Colonic mucosa (tissue), 4 donors: ENCODE measurements at places on chromosomes 11 and 22. TPM values are rescaled to one million over a fixed set of nuclear protein-coding genes. Genes with fewer than 3 reads are reported as not detected.

- no peaks in the 10 kb centered on the region for H3K36me3 ChIP-seq
- no peak overlapping the region for H3K4me3 ChIP-seq
- no peaks in the 10 kb centered on the region for H3K4me1 ChIP-seq
Observed at GRCh38 chr22:42459287-42460063, 27.3 kb upstream of the NFAM1 start.

- no peaks in the 10 kb centered on the region for H3K4me1 ChIP-seq
- no peaks in the 10 kb centered on the region for H3K27me3 ChIP-seq
- no peak overlapping the region for H3K27ac ChIP-seq
- no peak for DNase-seq
Observed at GRCh38 chr11:6201481-6201880, 2.5 kb downstream of the OR52W1 start.

Gene CD3G
- 2.0 TPM for total RNA-seq

Gene LINC01488
- not detected for total RNA-seq

Gene CFAP68
- total RNA-seq, result 20.0 TPM

GRCh38 chr11:33067294-33067693, 27.9 kb downstream of the TCP11L1 start:
- no peak for DNase-seq
- H3K4me3 ChIP-seq, result no peak overlapping the region
- H3K36me3 ChIP-seq, result no peaks in the 10 kb centered on the region
- no peak overlapping the region for H3K27ac ChIP-seq

DNA sequence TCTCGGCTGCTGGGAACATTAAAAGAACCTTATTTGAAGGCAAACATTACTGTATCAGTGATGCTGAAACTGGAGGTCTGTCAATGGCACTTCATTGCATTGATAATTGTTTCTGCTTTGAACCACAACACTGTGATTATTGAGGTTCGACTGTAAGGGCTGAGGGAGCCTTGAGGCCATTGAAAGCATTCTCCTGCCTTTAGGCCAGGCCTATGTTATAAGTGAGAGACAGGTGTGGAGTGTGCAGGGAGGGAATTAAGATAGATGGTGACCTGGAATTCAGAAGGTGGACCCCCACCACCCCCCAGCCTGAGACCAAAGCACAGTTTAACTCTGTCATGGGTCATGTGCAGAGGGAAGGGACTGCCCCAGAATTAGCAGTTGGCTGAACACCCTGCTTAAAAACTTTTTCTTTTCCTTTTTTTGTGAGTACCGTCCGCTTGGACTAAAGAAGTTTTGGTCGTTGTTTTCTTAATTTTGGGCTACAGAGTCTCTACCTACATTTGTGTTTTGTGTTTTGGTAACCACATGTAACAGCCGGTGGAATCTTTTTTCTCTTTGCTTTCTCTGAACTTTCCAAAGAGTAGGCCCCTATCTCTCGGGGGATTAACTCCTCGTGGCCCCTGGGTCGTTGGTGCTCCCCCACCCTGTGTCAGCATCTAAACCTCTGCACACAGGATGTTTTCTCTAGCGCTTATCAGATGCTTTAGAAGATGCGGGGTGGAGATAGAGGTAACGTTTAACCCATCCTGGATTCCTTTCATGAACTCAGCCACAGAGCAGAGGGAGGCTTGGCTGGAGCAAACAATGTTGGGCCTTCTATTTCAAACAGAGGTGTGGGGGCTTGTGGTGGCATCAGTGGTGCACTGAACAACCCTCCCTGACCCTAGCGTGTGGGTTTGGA, 43.7 kb downstream of the ZBTB16 start:
- H3K4me1 ChIP-seq, result no peaks in the 10 kb centered on the region
- no peaks in the 10 kb centered on the region for H3K36me3 ChIP-seq
- DNase-seq, result no peak
- no peak overlapping the region for H3K4me3 ChIP-seq
- no peak overlapping the region for H3K27ac ChIP-seq

Gene FRMD8
- 30.7 TPM for total RNA-seq

Gene MMP7
- total RNA-seq, result 1.4 TPM

Gene PRDX5
- 425 TPM for total RNA-seq

DNA sequence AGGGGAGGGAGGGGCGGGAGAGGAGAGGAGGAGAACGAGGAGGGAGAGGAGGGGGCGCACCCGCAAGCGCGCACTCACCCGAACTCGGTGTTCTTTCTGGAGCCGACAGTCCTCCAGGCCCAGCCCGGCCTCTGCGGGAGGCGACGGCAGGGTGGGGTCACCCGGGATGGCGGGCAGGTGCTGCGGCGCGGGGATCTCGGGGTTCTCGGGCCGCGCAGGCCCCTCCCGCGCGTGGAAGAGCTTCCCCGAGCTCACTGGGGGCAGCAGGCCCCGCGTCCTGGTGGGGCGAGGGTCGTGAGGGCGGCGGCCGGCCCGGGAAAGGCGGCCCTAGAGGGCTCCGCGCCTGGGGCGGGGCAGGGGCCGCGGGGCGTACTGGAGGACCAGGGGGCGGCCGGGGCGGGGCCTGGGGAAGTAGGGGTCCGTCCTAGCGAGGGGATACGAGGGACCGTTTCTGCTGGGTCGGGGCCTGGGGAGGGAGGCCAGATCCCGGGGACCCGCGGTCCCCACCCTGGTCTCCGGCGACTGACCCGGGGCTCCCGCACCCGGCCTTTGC, 5.2 kb downstream of the LMNTD2 start:
- H3K36me3 ChIP-seq, result no peaks in the 10 kb centered on the region
- H3K4me3 ChIP-seq, result peak overlapping the region; percentile 35
- peaks cover 2% of the 10 kb centered on the region for H3K4me1 ChIP-seq

DNA sequence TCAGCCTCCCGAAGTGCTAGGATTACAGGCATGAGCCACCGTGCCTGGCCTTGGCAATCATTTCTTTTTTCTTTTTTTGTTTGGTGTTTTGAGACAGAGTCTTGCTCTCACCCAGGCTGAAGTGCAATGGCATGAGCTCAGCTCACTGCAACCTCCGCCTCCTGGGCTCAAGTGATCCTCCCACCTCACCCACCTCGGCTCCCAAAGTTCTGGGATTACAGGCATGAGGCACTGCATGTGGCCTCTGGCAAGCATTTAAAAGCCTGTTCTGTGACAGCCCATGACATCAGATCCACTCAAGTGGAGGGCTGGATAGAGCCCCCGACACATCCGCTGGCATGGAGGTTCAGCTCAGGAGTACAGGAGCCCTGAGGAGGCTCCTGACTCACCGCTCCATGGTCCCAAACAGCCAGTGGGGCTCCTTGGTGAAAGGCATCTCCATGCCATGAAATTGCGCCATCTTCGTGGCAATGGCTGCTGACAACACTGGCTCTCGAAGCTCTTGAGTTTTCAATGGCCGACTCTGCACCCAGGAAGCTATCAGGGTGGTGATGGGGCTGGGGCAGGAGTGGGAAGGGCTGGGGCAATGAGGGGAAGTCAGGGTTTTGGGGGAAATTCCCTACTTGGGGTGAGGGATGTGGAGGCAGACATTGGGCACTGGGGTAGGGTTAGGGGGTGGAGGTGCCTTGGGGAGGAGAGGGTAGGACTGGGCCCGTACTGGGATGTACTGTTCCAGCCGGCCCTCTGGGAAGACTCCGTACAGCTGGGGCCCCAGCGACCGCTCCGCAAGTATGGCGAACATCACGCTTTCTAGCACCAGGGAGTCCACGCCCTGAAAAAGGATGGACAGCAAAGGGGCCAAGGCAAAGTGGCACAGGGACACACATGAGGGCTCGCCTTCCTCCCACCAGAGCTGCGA, 1.4 kb downstream of the CHKB start:
- peak overlapping the region; percentile 99 for H3K27ac ChIP-seq
- DNase-seq, result no peak
- H3K4me1 ChIP-seq, result peaks cover 9% of the 10 kb centered on the region
- no peaks in the 10 kb centered on the region for H3K27me3 ChIP-seq
- H3K36me3 ChIP-seq, result no peaks in the 10 kb centered on the region

- DNase-seq, result no peak
- no peak overlapping the region for H3K27ac ChIP-seq
- no peaks in the 10 kb centered on the region for H3K27me3 ChIP-seq
- H3K4me1 ChIP-seq, result no peaks in the 10 kb centered on the region
- no peak overlapping the region for H3K4me3 ChIP-seq
Observed at GRCh38 chr11:35458846-35459245, 39.5 kb upstream of the SLC1A2 start.

DNA sequence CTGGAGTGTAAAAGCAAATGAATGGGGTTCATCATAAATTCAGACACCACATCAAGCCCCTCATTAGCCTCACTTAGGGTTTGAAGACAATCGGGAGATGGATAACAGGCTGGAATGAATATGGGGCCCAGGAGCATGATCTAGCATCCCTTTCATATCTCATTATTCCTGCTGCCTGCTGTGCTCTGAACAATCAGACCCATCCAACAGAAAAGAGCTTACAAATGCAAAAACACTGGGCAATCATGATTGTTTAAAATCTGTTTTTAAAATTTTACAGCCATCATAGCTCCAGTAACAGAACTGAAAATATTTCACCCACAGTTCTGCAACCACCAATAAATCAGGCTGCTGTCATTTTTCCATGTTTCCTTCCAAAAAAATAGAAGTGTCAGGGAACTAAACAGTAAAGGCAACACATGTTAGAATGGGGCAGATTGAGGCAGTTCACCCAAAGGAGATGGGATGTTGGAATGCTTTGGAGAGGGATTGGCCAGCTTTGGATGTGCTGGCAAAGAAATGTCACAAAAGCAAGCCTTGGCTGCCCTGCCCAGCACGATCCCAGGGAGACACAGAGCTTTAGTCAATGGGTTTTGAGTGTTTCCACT, 47.8 kb upstream of the BMAL1 start:
- no peaks in the 10 kb centered on the region for H3K36me3 ChIP-seq
- no peak overlapping the region for H3K27ac ChIP-seq
- DNase-seq, result no peak
- H3K4me3 ChIP-seq, result no peak overlapping the region
- H3K4me1 ChIP-seq, result no peaks in the 10 kb centered on the region

DNA sequence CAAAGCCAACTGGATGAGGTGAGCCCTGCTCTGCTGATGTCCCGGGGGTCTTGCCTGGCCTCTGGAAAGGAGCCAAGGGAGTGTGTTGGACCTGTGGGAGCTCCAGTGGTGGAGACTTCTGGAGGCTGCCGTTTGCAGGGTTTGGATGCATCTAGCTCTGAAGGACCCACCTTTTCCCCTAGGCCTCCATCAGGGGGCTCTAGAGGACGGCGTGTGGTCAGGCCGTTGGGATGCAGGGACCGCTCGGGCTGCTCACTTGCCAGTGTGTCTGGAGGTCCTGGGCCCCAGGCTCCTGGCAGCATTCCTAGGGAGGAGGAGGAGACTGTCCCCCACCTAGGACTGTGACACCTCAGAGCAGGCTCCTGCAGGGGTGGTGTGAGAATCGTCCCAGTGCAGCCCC, 58.3 kb downstream of the PRDM11 start:
- H3K4me3 ChIP-seq, result no peak overlapping the region
- DNase-seq, result no peak
- H3K36me3 ChIP-seq, result no peaks in the 10 kb centered on the region
- no peaks in the 10 kb centered on the region for H3K4me1 ChIP-seq
- H3K27me3 ChIP-seq, result no peaks in the 10 kb centered on the region

DNA sequence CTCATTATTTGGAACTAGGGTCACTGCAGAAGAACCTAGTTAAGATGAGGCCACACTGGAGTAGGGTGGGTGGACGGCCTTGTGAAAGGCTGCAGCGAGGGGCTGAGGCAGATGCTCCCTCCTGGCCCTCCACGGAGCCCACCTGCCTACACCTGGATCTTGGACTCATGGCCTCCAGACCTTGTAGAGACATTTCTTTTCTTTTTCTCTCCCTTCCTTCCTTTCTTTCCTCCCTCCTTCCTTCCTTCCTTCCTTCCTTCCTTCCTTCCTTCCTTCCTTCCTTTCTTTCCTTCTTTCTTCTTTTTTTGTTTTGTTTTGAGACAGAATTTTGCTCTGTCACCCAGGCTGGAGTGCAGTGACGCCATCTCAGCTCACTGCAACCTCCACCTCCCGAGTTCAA, 26.6 kb downstream of the DUSP8 start:
- H3K4me3 ChIP-seq, result no peak overlapping the region
- H3K36me3 ChIP-seq, result no peaks in the 10 kb centered on the region
- peaks cover 7% of the 10 kb centered on the region for H3K4me1 ChIP-seq
- H3K27me3 ChIP-seq, result peaks cover 10% of the 10 kb centered on the region
- DNase-seq, result no peak

GRCh38 chr11:78567209-78567608, 7.5 kb downstream of the NARS2 start:
- no peaks in the 10 kb centered on the region for H3K27me3 ChIP-seq
- H3K4me3 ChIP-seq, result no peak overlapping the region
- no peaks in the 10 kb centered on the region for H3K4me1 ChIP-seq
- no peak overlapping the region for H3K27ac ChIP-seq
- no peaks in the 10 kb centered on the region for H3K36me3 ChIP-seq

- H3K4me3 ChIP-seq, result peak overlapping the region; percentile 24
- DNase-seq, result peak; percentile 96
- H3K27me3 ChIP-seq, result no peaks in the 10 kb centered on the region
- H3K4me1 ChIP-seq, result peaks cover 15% of the 10 kb centered on the region
- no peaks in the 10 kb centered on the region for H3K36me3 ChIP-seq
- peak overlapping the region; percentile 90 for H3K27ac ChIP-seq
Observed at GRCh38 chr11:96242971-96243647, 99.9 kb downstream of the MAML2 start.

DNA sequence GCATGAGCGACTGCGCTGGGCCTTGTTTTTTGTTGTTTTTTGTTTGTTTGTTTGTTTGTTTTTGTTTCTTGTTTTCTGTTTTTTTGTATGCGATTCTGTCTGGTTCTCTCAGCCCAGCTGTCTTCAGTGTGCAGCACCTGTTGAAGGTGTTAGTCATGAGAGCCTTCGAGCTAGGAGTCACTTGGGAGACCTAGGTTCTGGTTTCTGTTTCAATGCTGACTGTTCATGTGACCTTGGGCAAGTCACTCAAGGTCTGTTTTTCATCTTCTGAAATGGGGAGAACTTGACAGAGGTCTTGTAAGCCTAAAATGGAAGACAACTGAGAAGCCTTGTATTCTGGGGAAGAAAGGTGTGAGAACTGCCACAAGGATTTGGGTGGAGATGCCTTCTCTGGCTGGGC, 1.8 kb downstream of the DCPS start:
- no peak for DNase-seq
- no peaks in the 10 kb centered on the region for H3K27me3 ChIP-seq
- no peak overlapping the region for H3K4me3 ChIP-seq
- H3K27ac ChIP-seq, result no peak overlapping the region
- no peaks in the 10 kb centered on the region for H3K36me3 ChIP-seq

GRCh38 chr11:114564831-114565230, 5.2 kb upstream of the NXPE1 start:
- no peaks in the 10 kb centered on the region for H3K36me3 ChIP-seq
- H3K4me3 ChIP-seq, result no peak overlapping the region
- no peak overlapping the region for H3K27ac ChIP-seq
- no peak for DNase-seq
- H3K4me1 ChIP-seq, result no peaks in the 10 kb centered on the region
- no peaks in the 10 kb centered on the region for H3K27me3 ChIP-seq

Gene CPSF7
- 56.2 TPM for total RNA-seq

DNA sequence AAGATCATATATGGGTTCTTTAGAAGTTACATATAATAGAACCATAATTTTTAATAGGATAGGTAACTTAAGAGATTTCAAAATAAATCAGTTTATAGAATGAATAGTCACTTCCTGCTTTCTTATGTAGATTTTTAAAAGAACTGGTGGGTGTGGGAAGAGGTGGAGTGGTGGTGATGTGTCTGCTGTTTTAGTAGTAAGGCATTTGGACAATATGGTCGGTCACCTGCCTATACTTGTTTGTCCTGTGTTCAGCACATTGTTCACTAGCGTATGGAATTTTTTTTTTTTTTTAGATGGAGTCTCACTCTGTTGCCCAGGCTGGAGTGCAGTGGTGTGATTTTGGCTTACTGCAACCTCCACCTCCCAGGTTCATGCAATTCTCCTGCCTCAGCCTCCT, 39.3 kb downstream of the CCDC81 start:
- no peaks in the 10 kb centered on the region for H3K36me3 ChIP-seq
- H3K27ac ChIP-seq, result no peak overlapping the region
- no peak overlapping the region for H3K4me3 ChIP-seq
- no peaks in the 10 kb centered on the region for H3K27me3 ChIP-seq
- no peaks in the 10 kb centered on the region for H3K4me1 ChIP-seq
- DNase-seq, result no peak
